Dorsolateral prefrontal cortex (tissue), 122 donors: ENCODE measurements at places on chromosomes 11 and 22. TPM values are rescaled to one million over a fixed set of nuclear protein-coding genes. Genes with fewer than 3 reads are reported as not detected.

- no peak for DNase-seq
These were observed 24.6 kb upstream of the CARD18 start for GRCh38 chr11:105164208-105164607.

Gene MAPK8IP2
- total RNA-seq, result 172 TPM

Gene MGAT3
- 83.7 TPM for total RNA-seq

Gene SIPA1
- 18.5 TPM for total RNA-seq

DNA sequence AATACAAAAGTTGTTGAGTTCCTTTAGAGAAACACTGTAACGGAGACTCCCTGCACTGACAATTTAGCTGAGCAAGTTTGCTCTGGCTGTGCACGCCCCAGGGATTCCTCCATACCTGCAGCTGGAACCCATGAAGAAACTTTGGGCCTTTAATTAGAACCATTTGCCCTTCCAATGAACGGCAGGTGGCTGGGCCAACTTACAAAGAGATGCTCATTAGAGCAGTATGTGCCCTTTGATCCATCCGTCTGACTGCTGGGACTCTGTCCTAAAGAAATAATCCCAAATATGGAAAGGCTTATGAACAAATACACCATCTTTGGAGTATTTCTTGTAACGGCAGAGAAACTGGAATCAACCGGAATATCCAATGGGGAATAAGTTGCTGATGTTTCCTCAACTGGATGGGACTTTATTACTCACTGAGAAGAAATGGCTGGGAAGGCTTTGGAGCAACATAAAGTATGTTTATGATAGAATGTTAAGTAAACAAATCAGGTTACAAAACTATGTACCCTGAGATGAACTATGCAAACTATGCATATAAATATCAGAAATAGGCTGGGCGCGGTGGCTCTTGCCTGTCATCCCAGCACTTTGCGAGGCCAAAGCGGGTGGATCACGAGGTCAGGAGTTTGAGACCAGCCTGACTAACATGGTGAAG lies 24.4 kb upstream of the FBLN1 start:
- no peak for DNase-seq

- no peak for DNase-seq
These were observed 36.8 kb upstream of the RBFOX2 start for GRCh38 chr22:36065462-36065774.

Gene PANX1
- total RNA-seq, result 22.3 TPM

DNA sequence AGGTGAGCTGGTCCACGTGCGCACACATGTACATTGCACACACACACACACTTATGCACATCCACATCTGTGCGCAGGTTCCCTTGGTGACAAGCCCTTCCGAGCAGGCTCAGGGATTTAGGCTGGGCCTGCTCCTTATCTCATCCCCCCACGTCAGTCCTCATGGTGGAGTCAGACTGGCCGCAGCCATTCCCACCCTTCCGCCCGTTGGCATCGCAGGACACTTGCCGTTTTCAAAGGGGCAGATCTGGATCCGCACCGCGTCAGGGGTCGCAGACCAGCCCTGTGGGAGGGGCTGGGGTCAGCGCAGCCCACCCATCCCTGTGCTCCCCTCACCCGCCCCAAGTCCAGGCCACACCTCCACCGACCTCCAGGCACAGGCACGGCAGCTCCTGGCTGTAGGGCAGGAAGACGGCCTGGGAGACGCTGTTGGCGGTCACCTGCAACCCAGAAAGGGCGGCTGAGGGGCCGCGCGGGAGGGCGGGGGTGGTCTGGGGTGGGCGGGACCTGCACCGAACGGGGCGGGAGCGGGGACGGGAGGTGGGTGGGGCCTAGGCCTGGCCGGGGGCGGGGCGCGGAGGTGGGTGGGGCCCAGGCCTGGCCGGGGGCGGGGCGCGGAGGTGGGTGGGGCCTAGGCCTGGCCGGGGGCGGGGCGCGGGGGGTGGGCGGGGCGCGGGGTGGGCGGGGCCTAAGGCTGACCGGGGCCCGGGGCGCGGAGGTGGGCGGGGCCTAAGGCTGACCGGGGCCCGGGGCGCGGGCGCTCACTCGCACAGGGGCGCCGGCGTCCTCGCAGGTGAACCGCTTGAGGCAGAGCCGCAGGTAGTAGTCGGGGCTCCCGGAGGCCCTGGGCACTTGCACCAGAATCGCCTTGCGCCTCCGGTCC lies 13.3 kb downstream of the IL17REL start:
- DNase-seq, result peak; percentile 30

DNA sequence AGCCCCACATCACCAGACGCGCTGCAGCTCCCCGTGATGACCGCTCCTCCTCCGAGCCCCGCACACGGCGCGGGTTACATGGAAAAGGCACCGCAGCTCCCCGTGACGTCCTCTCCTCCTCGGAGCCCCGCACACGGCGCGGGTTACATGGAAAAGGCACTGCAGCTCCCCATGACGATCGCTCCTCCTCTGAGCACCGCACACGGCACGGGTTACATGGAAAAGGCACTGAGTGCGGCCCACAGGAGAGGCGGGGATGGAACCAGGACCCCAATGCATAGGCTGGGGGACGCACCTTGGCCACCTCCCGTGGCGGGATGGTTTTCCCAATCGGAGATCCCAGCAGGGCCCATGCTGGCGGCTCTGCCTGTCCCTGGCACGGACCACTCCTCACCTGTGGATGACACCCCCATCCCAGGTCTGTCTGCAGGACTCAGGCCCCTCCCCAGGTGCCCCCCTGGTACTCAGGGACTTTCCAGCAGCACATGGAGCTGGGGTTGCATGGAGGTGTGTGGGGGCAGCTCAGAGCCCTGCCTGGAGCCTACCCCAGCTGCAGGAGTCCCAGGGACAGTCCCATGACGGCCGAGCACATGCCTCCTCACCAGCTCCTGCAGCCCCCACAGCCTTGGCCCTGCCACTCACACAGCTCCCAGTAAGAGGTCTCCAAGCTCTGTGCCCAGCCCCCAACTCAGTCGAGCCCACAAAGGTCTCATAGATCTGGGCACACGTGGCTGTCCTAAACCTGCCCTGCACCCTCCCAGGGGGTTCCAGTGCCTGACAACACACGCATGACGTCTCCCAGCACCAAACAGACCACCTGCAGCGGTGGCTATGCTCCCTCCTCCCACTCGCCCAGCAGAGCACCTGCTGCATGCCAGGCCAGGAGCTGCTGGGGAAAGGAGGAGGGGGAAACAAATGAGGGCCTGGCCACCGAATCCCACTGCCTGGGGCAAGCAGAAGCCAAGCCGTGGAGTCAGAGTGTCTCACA lies 166.6 kb downstream of the BRD1 start:
- DNase-seq, result no peak

- no peak for DNase-seq
These were observed 178.2 kb upstream of the CCDC90B start for GRCh38 chr11:83464160-83464944.

- no peak for DNase-seq
These were observed 80.3 kb downstream of the FBLN1 start for GRCh38 chr22:45582955-45583320.

Gene KIRREL3
- total RNA-seq, result 50.4 TPM

Gene DENND6B
- total RNA-seq, result 24.4 TPM

Gene ROBO3
- total RNA-seq, result 29.7 TPM

DNA sequence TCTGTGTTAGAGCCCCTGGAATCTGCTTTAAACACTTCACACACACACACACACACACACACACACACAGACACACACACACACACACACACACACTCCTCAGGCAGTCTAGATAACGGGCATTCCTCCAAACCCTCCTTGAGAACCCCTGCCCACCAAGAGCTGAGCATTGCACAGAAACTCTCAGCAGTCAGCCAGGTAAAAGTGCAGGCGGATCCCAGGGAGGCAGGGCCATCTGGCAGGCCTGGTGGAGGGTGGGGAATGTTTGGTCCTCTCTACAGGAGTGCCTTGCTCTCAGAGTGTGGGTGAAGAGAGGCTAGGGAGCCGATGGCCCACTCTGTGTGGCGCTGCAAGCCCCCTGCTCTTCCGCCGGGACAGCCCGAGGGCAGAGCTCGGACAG lies 190.2 kb downstream of the BUD13 start:
- no peak for DNase-seq

- no peak for DNase-seq
These were observed 494.5 kb upstream of the LARGE1 start for GRCh38 chr22:34414467-34415440.

- no peak for DNase-seq
These were observed 81.0 kb downstream of the CCDC34 start for GRCh38 chr11:27281740-27282590.

Gene KDELR3
- total RNA-seq, result 1.5 TPM

DNA sequence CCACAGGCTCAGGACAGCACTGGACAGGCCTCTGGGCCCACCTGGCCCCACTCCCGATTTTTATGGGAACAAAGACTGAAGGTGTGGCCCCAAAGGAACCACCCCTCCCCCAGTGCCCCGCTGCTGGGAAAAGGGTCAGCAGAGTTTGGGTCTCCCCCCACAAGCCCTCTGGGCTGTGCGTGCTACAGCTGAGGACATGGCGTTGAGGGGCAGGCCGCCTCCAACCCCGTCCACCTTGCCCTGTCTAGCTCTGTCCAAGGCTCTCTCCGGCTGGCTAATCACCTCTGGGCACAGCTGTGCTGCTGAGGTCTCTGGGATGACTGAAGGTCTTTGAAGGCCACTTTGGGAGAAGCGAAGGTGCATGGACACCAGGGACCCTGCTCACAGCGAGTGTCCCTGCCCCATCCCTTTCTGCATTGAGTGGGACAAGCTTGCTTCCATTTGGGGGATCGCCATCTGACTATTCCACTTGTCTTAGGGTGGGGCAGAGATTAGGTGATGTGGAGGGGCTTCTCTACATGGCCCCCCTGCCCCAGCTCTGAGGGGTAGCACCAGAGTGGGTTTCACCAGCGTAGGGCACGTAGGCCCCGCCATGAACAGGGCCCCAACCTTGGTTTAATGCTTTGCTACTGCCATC lies 6.5 kb downstream of the ASCL2 start:
- DNase-seq, result no peak

Gene VSIG2
- 0.60 TPM for total RNA-seq

Gene OR51B4
- total RNA-seq, result not detected

DNA sequence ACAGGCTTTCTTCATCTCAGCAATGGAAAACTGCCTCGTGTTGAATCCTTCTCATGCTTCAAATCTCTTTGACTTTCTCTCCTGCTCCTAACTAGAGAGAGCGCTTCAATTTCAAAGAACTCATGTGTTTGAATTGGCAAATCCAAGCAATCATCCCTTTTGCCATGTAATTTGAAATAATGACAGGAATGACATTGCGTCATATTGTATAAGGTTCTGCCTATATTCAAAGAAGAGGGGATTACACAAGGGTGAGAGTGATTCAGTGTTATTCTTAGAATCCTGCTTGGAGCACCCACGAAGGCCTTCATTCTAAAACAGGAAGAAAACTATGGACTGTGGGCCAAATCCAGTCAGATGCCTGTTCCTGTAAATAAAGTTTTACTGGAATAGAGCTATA lies 720.6 kb downstream of the JRKL start:
- no peak for DNase-seq

Gene DDX25
- 46.6 TPM for total RNA-seq

- DNase-seq, result no peak
These were observed 31.8 kb downstream of the CAPN1 start for GRCh38 chr11:65213322-65214211.

DNA sequence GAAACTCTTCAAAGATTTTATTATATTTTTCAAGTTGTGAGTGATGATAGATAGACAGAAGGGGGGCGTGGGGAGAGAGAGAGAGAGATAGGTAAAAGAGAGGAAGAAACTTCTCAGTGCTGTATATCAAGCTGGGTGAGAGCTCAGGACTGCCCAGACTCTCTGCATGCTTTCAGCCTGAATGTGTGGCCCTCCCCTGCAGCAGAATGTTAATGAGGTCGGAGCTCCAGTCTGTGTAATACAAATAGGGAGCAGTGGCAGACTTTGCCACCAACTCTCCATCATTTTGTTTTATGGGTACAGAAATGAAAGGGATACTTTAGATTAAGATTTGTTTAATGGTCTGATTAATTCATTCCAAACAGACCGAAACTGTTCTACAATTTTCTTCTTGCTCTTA lies 752.8 kb downstream of the OPCML start:
- DNase-seq, result no peak

DNA sequence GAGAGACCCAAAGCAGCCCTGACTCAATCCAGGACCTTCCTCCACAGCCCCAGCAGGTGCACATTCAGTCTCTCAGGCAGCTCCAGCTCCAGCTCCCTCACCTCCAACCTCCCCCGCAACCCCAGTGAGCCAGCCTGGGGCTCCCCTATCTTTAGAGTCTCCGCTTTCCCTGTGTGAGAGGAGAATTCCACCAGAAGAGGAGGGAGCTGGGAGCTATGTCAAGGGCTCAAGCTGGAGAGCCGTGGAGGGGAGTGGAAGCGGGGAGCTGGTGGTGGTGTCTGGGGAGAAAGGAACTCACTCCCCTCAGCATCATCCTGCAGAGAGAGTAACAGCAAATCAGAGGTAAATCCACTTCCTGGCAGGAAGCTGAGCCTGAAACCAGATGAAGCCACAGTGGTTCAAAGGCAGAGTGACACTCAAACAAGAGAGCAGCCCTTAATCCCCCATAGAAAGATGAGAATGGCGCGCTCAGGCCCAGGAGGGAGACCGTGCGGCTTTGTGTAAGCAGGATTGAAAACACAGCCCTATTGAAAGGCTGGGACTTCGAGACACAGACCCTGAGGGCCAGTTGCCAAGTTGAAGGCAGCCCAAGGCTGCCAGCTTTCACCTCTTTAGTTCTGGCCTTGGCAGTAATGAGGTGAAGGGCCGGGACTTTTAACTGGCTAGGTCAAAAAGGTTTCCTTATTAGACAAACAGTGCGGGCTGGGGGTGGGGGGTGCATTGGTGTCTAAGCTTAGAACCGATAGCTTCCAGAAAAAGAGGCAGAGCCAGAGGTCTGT lies 21.4 kb upstream of the CDON start:
- DNase-seq, result no peak

DNA sequence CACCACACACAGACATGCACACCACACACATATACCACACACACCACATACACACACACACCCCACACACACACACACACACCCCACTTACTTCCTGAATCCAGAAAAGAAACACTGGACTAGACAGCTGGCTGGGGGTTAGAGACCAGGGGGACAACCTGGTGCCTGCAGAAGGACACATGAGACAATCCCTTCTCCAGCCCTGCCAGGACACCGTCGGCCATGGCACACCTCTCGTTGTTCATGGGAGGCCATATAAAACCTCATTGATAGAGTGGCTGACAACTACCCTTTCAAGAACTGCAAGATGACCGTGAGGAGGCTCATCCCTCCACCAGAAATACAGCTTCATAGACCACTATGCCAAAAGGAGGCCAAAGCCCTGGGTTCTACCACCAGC lies 54.3 kb downstream of the IGSF9B start:
- peak; percentile 8 for DNase-seq

DNA sequence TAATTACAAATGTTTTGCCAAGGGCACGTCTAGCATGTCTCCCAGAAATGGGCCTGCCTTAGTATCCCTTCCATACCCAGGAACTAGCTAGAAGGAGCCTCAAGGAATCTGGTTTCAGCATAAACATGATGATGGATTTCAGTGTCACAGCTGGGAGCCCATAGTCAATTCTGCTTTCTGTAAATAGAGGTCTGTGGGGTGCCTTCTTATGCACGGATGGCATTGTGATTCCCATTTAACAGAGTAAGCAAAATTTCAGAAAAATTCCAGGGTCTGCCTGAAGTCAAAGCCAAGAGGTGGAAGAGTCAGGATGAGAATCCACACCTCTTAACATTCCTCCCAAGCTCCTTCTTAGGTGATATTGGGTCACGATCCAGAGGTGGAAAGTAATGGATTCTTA lies 12.1 kb downstream of the DUSP18 start:
- no peak for DNase-seq
